Activated CD4-positive, alpha-beta T cell treated with anti-CD3 and anti-CD28 coated beads, Interleukin-2, amount 10 ng/mL, durations not matched to agents 7 days and 5 days (primary cell): ENCODE measurements at places on chromosomes 7 and 10. TPM values are rescaled to one million over a fixed set of nuclear protein-coding genes. Genes with fewer than 3 reads are reported as not detected.
A peak's percentile ranks its signal among the peaks of the same experiment; 100 is the strongest.

Gene LRRC18
- total RNA-seq, result not detected

Gene MKX
- 0.04 TPM for total RNA-seq

Gene PTPN20
- 0.85 TPM for total RNA-seq

Gene PDLIM1
- total RNA-seq, result 19.6 TPM

Gene MMRN2
- not detected for total RNA-seq

Gene FFAR4
- not detected for total RNA-seq

Gene H2BK1
- not detected for total RNA-seq

Gene LARP4B
- total RNA-seq, result 101 TPM

Gene CELF2
- total RNA-seq, result 181 TPM

DNA sequence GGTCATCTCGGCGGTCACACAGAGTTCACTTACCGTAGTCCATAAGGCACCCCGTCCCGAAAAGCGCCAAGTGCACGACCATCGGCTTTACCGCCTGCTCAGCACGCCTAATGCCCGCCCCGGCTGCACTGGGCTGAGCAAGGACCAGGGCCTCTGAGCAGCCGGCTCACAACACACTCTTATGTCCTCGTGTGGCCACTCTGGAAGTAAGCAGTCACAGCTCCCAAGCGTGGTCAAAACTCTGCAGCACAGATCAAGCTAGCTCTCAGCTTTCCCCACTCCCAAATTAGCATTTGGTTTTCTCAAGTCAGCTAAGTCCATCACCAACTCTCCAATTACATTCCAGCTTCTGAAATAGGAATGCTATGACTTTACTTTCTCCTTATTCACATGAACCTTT is 57.7 kb downstream of the MAD1L1 start:
- no peak for DNase-seq

DNA sequence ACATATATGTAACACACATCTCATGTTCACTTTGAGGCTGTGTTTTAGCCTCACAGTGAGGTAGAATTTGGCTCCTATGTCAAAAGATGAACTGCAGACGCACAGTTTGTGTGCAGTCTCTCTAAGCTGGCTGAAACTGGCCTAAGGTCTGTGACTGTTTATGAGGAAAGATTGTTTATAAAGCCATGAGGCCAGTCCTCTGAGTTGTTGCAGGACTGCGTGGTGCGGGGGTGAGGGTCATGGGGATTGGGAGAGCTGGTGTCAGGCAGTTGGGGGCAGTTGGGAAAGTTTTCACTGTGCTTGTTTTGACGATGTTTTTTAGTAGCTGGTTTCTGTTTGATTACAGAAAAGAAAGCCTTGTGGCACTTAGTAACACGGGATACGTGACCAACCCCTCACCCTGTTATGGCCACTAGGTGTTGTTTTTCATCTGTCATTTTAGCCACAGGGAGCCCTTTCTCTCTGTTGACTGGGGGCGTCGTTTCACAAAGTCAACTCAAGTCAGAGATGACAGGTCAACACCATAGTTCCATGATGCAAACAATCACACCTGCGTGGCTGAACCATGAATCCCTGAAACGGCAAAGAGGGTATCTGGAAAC is 310.9 kb downstream of the CCDC3 start:
- no peak for DNase-seq

DNA sequence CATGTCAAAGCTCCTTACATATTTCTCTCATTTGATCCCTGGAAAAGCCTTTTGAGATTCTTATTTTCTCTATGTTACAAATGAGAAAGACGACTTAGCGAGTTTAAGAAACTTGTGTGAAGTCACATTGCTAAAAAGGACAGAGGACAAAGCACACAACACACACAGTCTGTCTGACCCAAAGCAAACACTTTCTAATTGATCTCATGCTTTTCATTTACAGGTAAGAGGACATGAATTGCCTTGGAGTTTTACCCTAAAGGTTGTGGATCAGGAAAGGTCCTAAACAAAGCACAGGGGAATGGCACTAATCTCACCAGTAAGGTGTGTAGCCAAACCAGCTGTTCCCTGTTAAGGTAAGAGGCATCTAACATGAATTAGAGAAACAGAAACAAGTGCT is 18.7 kb downstream of the SLC35G1 start:
- DNase-seq, result no peak

DNA sequence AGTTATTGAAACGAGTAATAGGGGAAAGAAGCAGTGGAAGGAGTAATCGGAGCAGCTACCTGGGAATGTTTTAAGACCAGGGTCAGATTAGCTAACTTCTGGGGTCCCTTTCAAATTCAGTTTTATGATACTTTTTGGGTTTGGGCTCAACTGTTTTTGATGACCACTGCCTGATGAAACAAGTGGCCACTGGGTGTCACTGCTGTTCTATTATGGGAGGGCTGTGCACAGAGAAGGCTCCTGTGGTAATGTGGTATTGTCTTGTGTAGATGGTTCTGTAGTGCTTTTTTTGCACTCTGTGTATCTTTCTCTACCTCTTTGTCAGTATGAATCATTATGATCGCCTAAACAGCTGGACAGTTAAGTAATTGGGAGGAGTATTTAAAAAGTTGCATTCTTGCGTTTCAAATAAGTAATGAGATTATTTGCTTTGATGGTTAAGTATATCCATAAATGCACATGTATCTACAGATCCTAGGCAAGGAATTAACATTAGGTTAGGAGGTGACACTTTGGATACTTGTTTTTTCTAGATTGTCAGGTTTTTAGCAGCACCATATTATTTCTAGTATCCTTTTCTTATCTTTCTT is 128.4 kb downstream of the ABCA13 start:
- peak; percentile 60 for DNase-seq

DNA sequence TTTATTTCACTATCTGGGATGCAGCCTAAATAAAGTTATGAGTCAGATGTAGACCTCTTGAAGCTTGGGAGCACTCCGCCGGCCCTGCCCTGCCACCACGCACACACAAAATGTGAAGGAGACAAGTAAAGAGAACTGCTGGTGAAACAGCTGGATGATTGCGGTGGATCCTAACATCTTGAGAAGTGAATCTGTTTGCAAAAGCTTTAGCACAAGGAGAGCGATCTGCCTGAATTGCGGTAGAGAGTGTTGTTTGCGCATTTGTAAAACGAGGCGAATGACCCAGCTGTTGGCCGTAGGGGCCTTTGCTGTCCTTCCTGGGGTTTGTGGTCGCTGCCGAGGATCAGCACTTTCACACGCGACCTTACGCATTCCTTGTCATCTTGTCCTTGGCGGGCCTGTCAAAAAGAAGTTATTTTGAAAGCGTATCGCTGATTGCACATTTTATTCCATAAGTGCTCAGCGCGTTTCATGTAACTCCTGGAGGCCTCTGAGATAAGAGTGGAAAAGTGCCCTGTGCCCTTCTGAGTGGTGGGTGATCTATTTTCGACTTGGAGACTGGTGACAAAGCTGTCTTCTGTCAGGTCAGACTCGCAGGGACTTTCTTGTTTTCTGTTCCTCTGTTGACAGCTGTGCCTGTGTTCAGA is 40.8 kb downstream of the RBM20 start:
- no peak for DNase-seq

DNA sequence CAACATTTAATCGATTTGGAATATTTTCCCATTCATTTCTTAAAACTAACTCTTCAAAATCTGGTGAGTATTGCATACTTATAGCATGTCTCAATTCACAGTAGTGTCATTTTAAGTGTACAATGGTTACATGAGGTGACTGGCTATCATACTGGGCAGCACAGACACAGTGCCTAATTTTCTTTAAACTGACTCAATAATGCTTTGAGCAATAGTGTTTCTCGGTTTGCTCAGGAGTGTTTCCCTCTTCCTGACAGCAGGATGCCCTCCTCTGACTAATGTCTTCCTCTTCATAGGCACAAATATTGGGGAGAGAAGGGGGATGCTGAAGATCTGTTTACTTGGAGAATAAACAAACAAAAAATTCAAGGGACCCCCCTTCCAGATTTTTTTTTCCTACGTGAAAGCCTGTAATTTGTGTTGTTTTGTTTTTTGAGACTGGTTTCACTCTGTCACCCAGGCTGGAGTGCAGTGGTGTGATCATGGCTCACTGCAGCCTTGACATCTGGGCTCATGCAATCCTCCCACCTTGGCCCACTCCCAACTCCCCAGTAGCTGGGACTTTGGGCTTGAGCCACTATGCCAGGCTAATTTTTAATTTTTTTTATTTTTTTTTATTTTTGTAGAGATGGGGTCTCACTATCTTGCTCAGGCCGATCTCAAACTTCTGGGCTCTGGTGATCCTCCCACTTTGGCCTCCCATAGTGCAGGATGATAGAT is 2.2 kb downstream of the MRC1 start:
- DNase-seq, result no peak

DNA sequence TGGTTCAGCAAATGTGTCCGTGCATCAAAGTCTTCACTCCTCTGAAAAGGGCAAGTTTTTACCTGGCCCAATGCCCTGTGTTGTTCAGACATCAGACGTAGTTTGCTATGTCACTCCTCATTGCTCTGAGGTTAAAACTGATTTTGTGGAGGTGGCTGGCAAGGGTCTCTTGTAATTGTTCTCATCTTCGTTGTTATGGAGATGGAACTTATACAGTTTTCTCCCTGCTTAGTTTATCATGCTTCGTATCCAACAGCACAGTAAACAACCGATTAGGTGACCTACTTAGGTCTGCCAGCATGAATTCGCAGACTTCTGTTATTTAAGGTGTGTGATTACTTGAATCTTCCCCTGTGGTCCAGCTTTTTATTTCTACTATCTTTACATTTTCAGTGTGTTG is 274.1 kb upstream of the SMIM30 start:
- DNase-seq, result no peak

DNA sequence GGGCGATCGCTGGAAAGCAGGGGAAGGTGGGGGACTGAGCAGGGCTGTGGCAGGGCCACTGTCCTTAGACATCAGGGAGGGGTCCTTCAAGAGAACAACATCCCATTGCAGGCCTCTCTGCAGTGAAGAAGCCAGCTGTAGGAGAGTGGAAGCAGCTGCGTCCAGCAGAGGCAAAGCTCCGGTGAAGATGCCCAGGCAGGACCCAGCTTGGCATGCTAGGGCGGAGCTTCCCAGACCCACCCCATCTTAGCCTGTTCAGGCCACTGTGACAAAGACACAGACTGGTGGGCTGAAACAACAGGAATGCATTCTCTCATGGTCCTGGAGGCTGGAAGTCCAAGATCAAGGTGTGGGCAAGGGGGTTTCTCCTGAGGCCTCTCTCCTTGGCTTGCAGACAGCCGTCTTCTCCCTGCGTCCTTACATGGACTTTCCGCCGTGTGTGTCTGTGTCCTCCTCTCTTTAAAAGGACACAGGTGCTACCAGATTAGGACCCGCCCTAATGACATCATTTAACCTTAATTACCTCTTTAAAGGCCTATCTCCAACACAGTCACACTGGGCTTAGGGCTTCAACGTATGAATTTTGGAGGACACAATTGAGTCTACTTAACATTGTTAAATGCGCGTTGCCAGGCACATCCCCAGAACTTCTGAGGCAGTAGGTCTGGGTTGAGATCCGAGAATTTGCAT is 178.1 kb upstream of the GRB10 start:
- no peak for DNase-seq

DNA sequence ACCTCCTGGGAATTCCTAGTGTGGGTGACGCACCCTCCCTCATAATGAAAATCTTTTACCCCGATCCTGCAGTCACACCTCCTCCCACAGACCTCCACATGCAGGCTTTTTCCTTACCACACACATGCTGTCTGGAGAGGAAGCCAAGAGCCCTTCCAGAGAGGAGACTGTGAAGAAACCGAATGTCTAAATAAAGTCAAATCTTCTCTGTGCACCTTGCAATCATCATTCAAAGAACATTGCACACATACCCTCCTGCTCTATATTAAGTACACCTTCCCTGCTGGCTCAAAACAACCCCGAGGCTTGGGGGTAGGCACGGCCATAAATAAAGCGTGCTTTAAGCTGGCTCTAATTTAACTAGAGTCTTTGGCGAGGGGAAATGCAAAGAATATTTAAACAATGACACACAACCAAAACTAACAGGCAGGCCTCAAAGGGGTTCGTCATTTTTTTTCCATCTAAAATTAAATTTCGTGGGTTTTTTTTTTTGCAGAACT is 34.9 kb downstream of the CALML3 start:
- no peak for DNase-seq

DNA sequence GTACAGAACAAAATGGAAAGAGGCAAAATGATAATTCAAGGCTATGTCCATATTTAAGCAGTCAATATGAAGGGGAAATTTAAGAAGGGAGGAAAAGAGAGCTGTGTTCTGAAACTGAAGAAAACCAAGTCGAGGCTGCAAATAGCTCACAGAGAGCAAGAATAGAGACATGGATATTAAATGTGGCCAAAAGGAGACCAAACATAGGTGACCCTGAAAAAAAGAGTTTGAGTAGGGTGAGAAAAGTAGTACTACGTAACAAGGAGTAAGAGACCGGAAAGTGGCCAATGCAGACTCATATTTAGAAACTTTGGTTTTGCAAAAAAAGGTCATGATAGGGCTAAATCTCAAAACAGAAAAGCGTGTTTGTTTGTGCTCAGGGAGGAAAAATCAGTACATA is 84.6 kb downstream of the GNAT3 start:
- no peak for DNase-seq

GRCh38 chr7:21972397-21972784 is 26.7 kb upstream of the CDCA7L start:
- DNase-seq, result no peak

DNA sequence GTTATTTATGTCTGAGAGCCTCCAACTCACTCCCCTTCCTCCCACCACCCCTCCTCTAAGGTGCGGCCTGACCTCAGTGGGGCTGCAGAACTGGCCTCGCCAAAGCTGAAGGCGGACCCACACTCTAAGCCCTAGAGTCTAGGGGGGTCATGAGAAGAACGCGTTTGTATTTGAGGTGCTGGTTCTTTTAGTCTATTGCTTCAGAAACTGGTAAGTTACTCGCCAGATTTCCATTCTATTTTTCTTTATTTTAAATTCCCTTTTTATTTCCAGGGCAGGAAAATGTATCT is 357.5 kb downstream of the DNAJB6 start:
- DNase-seq, result no peak

- DNase-seq, result no peak
Observed at GRCh38 chr10:128869101-128869749, 597.8 kb upstream of the MGMT start.

DNA sequence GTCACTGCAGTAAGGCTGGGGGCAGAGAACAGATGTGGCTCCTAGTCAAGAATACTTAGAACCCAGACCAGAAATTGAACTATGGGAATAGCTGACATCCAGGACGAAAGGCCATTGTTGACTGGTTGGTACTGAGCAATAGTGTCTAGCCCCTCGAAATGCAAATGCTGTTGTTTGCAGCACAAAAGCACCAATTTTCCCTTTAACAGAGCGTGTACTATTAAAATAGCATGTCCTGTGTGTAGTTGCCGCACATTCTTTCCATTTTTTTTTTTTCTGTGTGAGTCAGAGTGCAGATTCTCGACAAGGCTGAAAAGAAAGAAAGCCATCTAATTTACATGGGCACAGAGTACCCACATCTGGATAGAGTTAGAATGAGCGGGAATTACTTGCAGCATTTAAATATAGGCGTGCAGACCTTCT is 302.4 kb downstream of the PTEN start:
- DNase-seq, result no peak

DNA sequence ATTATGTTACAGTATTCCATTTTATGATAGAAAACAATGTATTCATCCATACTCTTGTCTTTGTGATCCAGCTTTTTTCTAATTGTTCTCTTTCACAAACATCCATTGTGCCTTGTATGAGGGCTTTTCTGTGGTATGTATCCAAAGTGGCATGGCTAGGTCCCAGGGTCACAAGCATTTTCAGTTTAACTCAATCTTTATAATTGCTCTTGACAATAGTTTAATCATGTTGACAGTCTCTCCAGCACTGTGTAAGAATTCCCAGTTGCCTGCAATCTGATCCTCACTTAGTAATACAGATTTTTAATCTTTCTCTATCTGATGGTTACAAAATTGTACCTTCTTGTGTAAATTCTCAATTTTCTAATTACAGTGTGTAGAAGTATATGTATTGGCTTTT is 533.4 kb downstream of the NEBL start:
- DNase-seq, result no peak
